ENCODE measurements at places on chromosomes 2 and 18. TPM values are rescaled to one million over a fixed set of nuclear protein-coding genes. Genes with fewer than 3 reads are reported as not detected.

PARD6G gene
- 1.3 TPM for total RNA-seq

IL36A gene
- not detected for total RNA-seq

ABCA12 gene
- total RNA-seq, result not detected

ALPP gene
- total RNA-seq, result not detected

CROCC2 gene
- not detected for total RNA-seq

PFN4 gene
- 1.0 TPM for total RNA-seq

RBKS gene
- total RNA-seq, result 3.9 TPM

HDHD2 gene
- 35.6 TPM for total RNA-seq

NETO1 gene
- total RNA-seq, result 0.83 TPM

M1AP gene
- not detected for total RNA-seq

LOXHD1 gene
- 0.48 TPM for total RNA-seq

UGT1A10 gene
- total RNA-seq, result not detected

CIAO1 gene
- 56.1 TPM for total RNA-seq

KCNS3 gene
- 3.7 TPM for total RNA-seq

MAB21L4 gene
- not detected for total RNA-seq

MSTN gene
- total RNA-seq, result 1.1 TPM

CDK5R2 gene
- not detected for total RNA-seq

CACNB4 gene
- total RNA-seq, result 0.67 TPM

ALPI gene
- not detected for total RNA-seq

TGFA gene
- 0.73 TPM for total RNA-seq

C2orf74 gene
- total RNA-seq, result 31.7 TPM

IMPACT gene
- 24.5 TPM for total RNA-seq

FKBP7 gene
- total RNA-seq, result 6.5 TPM

ST6GAL2 gene
- total RNA-seq, result 0.38 TPM

IL36G gene
- total RNA-seq, result not detected

Measured in cardiac septum (tissue), 1 donor.